ENCODE measurements at places on chromosomes 1 and 21.

GRCh38 chr1:238652346-238652968 is 733.9 kb upstream of the CHRM3 start:
- no peak for DNase-seq

GRCh38 chr1:196655494-196655893 is 3.7 kb downstream of the CFH start:
- DNase-seq, result no peak

GRCh38 chr1:67802565-67802964 is 30.7 kb downstream of the GNG12 start:
- no peak for DNase-seq

DNA sequence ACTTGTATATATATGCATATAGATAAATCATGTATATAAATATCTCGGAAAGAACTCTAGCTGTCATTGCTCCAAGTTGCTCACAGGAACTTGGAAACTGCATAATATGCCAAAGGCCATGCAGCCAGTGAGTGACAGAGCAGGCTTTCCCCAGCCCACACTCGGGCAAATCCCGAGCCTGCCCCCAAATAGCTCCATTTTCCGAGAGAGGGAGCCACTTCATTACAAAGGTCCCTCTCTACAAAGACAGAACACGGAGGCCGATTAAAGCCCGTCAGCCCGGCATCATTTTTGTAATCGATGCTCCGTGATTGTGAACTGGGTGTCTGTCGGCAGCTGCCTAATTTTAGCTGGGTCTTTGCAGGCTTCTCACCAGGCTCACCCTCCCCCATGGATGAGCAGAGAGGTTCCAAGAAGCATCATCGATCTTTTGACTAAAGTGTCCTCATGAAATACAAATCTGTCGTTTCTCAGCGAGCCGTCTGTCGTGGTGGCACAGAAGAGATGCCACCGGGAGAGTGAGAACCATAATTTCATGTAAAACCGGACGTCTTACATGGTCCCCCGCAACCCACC is 663.9 kb downstream of the PTPRU start:
- no peak for DNase-seq

DNA sequence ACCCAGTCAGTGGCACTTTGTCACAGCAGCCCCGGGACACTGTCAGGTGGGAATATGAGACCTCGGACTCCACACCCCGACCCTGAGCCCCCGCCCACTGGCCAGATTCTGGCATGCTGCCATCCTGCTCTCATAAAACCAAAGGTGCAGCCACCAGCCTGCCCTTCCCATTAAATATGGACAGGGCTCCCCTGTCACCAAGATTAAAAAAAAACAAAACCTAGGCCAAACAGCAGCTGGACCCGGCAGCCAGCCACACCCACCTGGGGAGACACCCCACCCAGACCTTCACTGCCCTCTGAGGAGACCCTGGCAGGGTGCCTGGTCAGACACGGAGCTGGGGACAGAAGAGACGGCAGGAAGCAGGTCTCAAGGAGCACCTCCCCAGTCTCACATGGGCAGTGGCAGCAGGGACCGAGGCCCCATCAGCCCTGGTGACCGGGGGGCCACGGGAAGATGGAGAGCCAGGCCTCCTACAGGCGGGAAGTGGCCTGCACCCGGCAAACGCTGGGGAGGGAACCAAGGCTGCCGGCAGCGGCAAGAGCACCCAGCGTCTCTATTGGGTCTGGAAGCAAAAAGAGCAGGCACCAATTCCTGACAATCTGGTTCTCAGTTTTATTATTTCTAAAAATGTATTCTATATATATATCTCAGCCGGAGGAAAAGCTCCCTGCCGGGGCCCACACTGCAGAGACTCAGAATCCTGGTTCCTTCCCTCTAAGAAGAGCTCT is 61.9 kb downstream of the ACOT7 start:
- no peak for DNase-seq

- no peak for DNase-seq
Measured at GRCh38 chr1:39852214-39852791, 31.0 kb downstream of the TRIT1 start.

DNA sequence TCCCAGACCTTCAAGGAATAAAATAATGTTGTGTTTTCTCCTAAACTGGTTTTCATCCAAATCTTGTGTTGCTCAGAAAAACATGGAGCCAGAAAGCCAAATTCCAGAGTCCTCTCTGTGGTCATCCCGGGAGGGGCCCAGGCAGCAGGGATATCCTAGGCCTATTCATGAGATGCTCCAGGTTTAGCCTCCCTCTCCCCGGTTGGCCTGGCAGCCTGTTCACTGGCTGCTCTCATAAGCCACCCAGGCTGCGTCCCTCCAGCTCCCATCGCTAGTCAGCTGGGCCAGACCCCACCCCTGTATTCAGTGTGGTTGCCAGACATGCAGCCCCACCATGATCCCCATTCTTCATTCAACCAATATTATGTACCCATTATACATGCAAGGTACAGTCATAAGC is 113.4 kb upstream of the F3 start:
- DNase-seq, result no peak

DNA sequence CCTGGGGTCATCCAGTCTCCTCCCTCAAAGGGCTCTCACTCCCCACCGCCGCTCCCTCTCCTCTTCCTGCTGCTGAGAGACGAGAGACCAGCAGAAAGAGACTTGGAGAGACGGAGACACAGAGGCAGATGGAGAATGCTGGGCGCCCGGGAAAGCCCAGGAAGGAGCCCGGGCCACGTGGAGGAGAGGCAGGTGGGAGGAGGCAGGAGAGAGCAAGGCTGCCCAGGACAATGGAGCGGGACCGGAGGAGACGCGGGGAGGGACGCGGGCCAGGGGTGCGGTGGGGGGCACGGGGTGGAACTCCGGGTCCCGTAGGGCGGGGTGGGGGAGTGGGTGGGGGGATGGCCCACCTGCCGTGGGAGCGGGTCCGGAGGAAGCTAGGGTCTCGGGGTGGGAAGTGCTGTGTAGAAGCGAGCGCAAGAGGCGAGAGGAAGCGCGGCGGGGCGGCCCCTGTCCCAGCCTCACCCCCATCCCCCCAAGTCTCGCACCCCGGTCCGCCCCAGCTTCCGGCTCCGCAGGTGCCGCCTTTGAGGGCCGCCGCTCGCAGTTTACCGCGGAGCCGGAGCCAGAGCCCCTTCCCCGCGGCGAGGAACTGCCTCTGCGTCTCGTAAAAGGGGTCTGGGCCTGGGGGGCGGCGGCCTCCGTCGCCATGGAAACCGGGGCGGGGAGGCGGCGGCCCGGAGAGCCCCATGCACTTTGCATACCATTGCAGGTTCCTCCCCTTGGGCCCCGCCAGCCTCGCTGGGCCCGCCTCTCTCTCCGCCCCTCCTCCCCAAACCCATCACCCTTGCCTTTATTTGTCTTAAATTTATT is 11.7 kb upstream of the EPHA2 start:
- DNase-seq, result no peak

DNA sequence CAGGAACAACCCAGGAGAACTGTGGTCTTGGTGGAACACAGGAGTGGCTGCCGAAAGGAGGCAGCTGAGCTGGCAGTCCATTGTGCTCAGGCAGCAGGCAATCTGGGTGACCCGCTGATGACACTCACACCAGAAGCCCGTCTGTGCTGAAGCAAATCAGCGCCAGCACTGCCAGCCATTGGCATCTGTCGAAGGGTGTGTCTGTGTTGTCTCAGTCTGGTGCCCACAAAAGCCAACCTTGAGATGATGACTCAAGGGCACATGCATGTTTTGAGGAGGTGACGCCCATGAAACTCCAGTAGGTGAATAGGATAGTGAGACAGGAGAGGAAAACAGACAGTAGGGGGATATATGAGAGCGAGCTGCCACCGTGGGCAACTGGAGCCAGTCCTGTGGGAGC is 167.3 kb downstream of the KAZN start:
- no peak for DNase-seq

DNA sequence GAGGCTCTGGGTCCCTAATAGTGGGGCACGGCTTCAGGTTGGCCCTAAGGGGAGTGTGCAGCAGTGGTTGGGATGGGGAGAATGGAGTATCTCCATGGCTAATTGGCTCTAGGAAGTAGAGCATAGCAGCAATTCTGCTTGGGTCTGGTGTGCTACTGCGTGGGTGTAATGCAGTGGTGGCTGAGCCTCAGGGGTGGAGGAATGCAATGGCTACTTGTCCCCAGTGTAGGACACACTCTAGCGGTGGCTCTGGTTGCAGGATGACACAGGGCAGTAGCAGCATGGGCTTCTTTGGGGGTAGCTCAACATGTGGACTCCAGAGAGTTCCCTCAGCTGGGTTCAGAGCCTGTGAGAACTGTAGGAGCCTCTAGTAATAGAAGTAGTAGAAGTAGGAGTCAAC is 91.2 kb upstream of the FAM78B start:
- DNase-seq, result no peak

- no peak for DNase-seq
Measured at GRCh38 chr1:4657244-4657789, 2.9 kb downstream of the AJAP1 start.

DNA sequence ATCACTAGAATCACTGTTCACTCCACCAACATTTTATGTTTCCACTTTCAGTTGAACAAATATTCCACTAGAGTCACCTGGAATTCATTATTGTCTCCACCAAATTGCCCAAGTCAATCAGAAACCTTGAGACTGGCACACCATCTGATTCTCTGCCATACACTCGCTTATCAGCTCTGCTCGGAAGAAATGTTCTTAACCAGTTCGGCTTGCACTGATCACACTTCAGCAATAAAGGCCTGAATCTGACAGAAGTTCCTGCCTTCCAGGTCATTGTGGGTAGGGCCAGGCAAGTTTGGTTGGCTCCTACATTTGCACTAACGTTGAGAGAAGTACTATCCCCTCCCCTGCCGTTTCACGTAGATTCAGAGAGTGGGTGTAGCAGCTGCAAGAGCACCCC is 10.0 kb downstream of the TPM3 start:
- no peak for DNase-seq

- no peak for DNase-seq
Measured at GRCh38 chr1:80656014-80656636, 1144.6 kb upstream of the ADGRL2 start.

DNA sequence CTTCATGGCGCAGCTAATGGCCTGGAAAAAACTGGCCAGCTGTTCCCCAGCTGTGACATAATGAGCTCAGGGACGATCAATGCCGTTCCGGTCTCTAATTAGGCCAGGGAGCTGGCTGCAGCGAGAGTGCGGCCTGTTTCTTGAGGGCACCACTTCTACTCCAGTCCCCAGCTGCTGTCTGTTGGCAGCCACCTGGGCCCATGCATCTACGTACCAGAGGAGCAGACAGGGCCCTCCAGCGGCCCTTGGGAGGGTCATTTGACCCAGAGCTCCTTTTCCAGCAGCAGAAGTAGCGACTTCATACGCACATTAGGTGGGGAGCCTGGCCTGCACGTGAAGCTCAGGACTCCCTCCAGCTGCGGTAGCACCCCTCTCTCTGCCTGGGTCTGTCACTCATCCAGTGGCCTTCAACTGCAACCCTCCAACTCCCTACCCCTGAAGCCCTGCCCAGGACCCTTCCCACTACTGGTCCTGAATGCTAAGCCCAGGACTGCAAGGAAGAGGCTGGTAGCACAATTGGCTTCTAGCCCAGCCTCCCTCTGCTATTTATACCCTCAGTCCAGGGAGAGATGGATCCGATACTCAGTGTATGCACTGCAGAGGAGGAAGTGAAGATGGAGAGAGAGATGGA is 9.1 kb upstream of the GPR61 start:
- no peak for DNase-seq

GRCh38 chr1:205983925-205984725 is 19.1 kb downstream of the RAB7B start:
- peak; percentile 95 for DNase-seq

DNA sequence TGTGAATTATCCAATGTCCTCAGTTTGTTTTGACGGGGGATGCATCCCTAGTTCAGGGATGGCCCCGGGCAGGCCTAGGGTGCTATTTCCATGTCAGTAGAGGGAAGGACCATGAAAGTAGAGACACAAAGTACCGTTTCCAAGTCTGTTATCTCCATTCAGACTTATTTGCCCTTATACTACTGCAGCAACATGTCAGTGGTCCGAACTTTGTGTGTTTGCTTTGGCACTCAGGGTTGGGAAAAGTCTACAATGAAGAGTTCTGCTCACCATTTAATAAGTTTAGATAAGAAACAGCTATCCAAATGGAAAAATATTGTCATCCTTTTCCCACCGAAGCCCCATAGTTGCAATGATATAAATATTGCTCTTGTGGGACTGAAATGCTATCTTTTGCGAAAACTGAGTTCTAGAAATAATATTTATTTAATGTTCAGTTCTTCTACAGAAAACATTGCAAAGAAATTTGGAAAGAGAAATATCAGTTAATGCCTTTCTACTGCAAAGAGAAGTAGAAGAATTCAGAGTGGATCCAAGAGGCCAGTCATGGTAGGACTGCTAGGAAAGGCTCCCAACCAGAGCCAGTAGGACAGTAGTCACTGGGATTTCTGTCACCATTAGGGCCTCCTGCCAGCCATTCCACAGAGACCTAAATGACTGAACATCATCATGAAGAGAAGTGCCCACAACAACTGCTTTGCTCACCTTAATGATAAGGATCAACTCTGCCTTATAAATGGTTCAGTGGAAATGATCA is 11.5 kb upstream of the AGT start:
- no peak for DNase-seq

GRCh38 chr1:1083416-1084371 is 9.6 kb upstream of the RNF223 start:
- DNase-seq, result peak; percentile 14

DNA sequence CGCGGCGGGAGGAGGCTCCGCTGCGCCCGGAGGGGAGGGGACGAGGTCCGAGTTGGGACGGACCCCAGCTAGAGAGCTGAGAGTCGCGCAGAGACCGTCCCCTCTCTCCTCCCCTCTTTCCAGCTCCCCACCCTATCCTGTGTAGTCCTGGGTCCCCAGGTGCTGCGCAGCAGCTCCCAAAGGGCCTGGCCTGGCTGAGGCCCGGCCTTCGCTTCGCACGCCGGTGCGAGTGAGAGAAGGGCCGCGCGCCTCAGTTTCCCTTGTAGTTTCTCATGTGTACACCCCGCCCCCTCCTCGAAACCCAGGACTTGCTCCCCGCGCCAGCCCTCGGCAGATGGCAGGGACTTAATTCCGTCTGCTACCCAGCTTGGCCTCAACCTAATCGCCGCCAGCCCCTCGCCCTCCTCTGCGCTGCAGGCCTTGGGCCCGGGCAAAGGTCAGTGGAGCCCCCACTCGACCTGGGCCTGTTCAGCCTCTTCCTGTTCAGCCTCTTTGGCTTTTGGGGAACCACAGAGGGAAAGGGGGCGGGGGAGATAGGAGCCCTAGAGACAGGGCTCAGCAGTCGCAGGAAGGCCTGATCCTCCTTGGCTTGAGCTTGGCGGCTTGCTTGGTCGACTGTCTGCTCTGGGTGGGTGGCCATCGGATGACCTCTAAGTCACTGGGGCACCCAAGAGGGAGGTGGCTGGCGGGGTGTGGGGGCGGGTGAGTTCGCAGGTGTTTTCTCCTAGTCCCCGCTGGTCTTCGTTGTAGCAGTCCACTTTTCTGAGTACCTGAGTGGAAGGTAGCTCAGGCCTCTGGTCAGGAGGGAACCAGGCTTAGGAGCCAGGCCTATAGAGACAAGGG is 1.0 kb downstream of the ZNF687 start:
- DNase-seq, result peak; percentile 43

- DNase-seq, result no peak
Measured at GRCh38 chr1:47424336-47424982, 8.4 kb downstream of the FOXE3 start.

- no peak for DNase-seq
Measured at GRCh38 chr1:100511058-100511457, 26.9 kb upstream of the GPR88 start.

- peak; percentile 86 for DNase-seq
Measured at GRCh38 chr1:151024540-151025146, 11.7 kb upstream of the BNIPL start.
